Left forelimb (tissue), 1 donor: ENCODE measurements at places on chromosomes 1 and 21.

DNA sequence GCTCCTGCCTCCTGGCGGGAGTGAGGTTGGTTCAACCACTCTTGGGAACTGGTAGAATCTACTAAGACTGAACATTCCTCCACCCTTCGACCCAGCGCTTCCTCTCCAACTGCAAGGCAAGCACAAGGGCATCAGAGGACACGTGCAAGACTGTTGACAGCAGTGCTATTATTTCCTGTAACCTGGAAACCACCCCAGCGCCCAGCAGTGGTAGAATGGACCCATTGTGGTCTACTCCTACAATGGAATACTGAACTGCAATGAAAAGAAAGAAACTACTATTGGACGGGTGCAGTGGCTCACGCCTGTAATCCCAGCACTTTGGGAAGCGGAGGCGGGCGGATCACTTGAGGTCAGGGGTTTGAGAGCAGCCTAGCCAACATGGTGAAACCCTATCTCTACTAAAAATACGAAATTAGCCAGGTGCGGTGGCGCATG lies 33.0 kb upstream of the TARDBP start:
- no peak for DNase-seq

DNA sequence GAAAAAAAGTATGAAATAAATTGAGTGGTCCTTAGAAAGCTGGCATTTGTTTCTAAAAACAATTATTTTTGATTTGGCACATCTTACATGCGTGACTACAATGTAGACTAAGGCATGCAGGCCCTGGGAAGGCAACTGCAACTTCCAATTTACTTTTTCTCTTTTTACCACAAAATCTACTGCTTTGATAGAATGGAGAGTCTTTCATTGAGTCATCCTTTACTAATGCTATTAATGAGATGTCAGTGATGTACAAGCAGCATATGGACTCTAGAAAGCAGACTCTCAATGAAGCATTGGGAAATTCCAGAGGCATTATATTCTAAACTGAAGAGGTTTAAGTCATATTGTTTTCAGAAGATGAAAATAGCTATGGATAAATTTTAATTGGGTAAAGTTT lies 29.6 kb upstream of the PRRX1 start:
- DNase-seq: no peak

DNA sequence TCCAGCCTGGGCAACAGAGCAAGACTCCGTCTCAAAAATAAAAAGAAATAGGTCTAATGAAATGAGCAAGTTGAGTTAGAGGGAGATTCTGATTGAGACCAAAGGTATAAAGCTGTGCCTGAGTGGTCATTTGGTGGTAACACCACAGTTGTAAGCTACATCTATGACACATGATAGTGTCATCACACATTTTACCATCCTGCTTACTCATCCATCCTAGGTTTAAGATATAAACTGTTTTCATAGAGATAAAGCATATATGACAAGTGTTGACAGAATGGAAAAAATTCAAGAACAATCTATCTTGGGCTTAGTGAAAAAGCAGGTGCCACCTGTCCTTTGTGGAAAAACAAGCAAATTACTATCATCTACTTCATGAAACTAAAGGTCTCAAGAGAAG lies 7.1 kb upstream of the CFAP141 start:
- DNase-seq: no peak

DNA sequence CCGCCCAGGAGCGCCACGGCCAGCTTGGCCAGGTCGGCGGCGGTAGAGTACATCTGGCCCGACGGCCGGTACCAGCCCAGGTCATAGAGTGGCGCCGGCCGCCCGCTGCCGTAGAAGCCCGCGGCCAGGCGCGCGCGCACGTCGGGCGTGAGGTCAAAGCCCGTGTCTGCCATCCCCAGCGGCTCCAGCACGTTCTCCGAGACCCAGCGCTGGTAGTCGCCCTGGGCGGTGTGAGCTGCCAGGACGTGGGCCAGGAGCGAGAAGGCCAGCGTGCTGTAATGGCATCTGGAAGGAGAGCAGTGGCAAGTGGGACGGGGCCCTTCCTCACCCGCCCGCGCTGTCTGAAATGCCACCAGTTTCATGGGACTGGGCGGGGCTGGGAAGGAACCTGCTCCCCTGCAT lies 18.9 kb downstream of the LACTBL1 start:
- DNase-seq: no peak

- DNase-seq: no peak
Observed at GRCh38 chr1:31529999-31530684, 46.2 kb upstream of the TINAGL1 start.
